ENCODE measurements at places on chromosomes 1 and 21.

DNA sequence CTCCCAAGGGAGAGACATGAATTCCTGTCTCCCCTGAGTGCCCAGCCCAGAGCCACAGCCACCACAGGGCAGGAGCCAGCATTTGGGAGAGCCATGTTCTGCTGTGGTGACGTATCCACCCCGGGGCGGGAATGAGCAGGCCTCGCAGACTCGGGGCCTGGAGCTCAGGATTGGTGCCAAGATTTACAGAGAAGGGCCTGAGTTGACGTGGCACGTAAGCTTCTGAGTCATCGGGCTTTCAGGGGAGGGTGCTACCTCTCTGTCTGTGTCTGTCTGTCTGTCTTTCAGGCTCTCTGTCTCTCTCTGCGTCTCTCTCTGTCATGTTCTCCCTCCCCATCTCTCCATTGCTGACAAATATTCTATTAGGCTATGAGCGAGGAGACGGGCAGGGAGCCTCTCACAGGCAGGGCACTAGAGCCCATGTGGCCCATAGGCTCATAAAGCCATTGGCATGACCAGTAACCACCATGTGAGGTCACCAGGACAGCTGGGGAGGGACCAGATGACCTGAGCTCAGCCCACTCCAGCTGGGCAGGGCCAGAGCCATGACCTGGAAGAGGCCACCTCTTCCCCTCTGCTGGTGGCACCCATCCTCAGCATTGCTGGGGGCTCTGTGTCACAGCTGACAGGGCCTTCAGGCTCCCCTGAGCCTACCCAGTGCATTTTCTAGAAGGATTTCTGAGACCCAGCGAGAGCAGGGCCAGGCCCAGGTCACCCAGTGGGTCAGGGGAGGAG lies 300.0 kb upstream of the VAMP3 start:
- DNase-seq = peak; percentile 96

- DNase-seq = no peak
Measured at GRCh38 chr1:22413799-22414198, 37.9 kb upstream of the ZBTB40 start.

- DNase-seq = no peak
Measured at GRCh38 chr1:73784026-73784425, 413.9 kb downstream of the LRRIQ3 start.

DNA sequence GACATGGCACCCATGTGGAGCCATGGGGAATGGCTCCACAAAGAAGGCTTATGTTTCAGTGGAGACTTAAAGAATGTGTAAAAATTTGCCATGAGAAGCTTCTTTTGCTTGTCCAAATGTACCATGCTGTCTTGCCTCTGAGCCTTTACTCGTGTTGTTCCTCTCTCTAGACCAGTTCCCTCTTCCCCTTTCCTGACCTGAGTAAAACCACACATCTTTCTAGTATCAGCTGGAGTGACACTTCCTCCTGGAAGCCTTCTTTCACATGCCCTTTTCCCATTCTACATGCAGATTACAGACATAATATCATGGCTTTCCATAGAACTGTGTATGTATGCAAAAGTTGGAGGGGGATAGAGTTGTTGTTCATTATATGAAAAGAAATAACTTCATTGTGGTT lies 13.6 kb upstream of the GPX7 start:
- no peak for DNase-seq

GRCh38 chr1:247070645-247071044 lies 8.0 kb downstream of the ZNF670 start:
- no peak for DNase-seq

DNA sequence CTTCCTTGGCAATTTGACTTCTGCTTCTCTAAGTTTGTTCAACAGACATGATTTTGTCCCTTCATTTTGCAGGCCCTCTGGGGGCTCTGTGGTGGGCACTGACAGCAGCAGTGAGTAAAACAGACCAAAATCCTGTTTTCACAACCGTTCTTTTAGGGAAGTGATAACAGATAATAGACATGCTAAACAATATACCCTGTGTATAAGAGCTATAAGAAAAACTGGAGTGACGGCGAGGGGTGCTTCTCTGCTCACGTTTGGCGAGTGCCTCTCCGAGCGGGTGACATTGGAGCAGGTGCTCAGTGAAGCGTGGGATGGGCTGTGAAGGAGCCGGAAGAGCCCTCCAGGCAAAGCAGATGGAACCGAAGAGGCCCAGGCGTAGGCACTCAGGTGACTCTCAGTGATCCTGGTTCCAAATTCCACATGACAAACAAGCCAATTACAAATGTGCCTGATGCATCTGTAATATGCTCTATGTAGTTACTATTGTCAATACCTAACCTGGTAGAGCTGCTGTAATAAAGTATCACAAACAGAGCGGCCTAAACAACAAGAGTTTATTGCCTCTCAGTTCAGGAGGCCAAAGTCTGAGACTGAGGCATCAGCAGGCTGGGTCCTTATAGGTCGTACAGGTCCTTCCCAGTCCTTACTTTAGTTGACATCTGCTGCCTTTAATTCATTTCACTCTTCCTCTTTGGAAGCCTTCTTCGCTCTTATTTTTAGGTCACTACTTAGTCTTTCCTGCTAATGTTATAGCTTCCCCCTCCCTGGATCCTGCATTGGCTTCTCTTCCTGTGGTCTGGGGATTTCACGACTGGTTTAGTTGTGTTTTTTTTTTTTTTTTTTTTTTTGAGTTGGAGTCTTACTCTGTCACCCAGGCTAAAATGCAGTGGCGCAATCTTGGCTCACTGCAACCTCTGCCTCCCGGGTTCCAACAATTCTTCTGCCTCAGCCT lies 20.1 kb downstream of the OR2B11 start:
- DNase-seq = no peak

GRCh38 chr1:204503913-204504519 lies 9.4 kb upstream of the PIK3C2B start:
- no peak for DNase-seq

- DNase-seq = no peak
Measured at GRCh38 chr1:48000883-48001282, 3.7 kb upstream of the TRABD2B start.

GRCh38 chr1:42832641-42833240 lies 13.7 kb upstream of the ZNF691 start:
- no peak for DNase-seq

DNA sequence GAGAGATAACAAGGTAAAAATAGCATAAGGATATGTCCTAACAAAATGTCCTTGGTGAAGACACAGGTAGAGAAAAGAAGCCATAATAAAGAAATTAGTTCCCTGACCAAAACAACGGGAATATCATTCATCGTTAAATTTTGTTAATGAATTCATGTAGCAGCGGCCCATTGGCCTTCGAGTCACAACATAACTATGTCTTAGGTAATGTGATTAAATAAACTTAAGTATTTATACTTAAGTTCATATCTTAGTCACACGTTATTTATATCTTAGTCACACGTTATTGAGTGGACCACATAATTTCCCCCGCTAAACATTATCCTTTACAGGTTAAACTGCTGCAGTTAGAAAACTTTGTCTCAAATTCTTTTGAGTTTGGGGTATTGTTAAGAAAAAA lies 1.2 kb downstream of the NEXN start:
- peak; percentile 66 for DNase-seq

GRCh38 chr1:5001466-5001865 lies 347.1 kb downstream of the AJAP1 start:
- no peak for DNase-seq

GRCh38 chr1:22756125-22756735 lies 45.6 kb downstream of the EPHB2 start:
- no peak for DNase-seq

DNA sequence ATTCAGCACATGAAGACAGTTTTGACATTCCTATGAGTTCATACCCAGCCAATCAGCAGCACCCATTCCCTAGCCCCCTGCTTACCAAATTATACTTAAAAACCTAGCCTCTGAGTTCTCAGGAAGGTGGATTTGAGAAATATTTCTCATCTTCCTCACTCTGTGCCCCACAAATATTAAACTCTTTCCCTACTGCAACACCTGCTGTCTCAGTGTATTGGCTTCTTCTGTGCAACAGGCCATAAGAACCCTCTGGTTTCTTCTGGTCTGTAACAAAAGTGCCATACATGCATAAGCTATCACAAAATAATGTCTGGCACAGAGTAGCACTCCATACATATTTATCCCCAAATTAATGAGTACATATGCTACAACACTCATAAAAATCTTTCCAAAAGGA lies 387.4 kb upstream of the CAMK1G start:
- no peak for DNase-seq

GRCh38 chr1:240104672-240105071 lies 13.0 kb downstream of the FMN2 start:
- no peak for DNase-seq

DNA sequence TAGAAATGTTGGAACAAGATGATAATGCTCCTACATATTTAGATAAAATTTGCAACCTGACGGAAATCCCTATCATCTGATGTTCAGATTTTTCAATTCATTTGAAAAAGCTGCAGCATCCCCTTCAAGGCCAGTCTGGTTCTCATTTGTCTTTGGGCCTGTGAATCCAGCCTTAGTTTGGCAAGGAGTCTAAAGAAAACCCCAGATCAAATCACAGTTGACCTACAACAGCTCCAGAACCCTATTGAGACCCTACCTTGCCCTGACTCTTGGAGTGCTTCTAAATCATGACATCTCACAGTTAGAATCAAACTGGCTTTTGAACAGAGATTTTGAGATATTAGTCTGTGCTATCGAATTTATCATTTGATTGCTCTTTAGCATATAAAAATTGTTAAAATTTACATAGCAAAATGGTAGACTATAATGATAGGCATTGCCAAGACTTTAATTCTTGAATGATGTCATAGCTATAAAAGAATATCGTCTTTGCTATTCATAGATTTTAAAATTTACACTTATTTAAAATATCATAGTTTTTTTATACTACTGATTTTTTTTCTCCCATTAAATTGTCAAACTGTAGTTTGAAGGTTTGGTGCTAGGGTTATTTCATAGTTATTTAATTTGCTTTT lies 2.2 kb downstream of the PPP2R5A start:
- DNase-seq = no peak

DNA sequence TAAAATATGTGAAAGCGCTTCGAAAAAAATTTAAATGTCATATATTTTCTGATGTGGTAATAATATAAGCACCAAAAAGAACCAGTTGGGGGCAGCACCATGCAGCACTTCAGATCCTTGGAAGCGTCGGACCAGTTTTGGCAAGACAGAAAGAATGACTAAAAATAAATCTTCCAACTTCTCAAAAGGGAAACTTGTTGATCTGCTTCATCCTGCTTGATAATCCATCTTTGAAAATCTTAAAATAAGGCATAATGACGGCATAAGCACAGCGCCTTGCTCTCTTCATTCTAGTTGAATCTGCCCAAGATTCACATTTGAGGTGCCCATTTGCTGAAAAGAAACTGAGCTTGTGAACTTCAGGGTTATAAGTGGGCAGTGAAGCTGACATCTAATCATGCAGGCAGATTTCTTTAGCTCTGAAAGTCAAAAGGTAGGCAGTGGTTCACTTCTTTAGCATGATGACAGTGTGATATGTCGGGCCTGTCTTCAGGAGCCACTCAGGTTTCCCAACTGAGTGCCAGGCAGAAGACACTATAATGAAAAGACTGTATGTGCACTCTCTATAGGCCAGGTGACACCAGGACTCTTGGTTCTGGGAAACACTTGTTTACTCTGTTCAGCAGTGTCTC lies 19.8 kb upstream of the MUTYH start:
- DNase-seq = peak; percentile 84

DNA sequence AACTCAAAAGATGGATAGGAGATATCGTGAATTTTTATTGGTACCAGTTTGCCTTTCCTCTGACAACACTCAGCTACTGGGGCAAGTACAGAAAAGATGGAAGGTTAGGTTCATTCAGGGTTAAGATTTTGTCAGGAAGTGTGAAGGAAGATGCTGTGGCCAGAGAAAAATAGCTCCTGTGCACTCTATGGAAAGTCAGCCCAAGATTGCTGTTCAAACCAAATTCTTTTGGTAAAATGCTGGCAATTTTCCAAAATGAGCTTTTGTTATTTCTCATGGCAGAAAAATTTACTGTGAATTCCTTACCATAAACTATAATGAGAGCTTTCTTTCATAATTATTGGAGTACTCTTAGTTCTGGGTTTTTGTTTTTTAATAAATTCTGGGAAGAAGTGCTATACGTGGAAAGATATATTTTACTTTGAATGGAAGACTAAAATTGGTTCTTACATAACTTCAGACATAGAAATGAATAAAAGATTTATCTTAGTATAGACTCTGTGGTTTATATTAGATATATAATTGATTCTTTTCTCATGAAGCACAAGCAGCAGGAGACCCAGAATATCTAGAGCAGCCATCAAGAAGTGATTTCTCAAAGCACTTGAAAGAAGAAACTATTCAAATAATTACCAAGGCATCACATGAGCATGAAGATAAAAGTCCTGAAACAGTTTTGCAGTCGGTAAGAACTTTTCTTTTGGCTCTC lies 112.2 kb downstream of the USP25 start:
- peak; percentile 80 for DNase-seq

DNA sequence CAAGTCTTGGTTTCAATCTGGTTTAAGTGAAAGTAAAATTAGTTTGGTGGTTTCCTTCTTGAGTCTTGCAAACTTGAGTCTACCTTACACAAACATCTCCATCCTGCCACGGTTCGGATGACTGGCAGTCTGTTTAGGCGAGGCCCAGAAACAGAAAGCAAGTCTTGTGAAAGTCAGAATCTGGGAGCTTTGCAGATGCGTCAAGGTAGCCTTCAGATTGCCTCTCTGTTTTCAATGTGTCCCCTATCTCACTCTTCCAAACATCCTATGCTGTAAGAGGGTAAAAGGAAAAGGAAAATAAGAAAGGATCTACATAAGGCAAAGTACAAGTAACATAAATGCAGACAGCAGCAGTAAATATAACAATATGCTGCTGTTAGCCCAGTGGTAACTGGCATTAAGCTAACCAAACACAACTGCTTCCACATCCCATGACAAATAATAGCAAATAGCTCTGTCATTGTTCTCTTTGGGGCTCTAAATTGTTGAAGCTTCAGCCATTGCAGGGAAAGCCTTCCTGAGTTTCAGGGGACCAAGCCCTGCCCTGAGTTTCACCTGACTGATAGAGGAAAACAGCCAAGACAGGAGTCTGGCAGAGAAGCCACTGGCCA lies 26.2 kb upstream of the C1orf105 start:
- DNase-seq = no peak

- DNase-seq = peak; percentile 78
Measured at GRCh38 chr1:94383966-94384408, 34.2 kb upstream of the ABCD3 start.

DNA sequence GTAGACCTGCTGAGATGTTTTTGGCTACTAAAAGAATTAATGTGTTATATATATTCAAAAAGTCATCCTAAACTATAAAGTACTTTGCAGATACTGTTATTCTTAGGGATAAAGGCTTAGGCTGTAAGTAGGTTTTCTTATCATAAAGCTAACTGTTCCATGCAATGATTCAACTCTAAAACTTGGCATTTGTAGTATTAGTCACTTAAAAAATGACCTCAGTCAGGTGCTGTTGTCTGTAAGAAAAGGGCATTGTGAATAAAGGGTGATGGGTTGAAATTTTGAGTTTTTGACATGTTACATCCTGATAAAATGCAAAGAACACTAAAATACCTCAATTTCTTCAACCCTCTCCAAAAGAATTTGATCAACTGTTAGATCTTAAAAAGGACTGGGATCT lies 32.9 kb downstream of the ADCY10 start:
- DNase-seq = peak; percentile 42

All from fibroblast of pulmonary artery (primary cell).